ENCODE measurements at places on chromosomes 6 and 20.

GRCh38 chr6:130513770-130514169 is 148.0 kb downstream of the TMEM200A start:
- DNase-seq: no peak
- H3K27me3 ChIP-seq: no peaks in the 10 kb centered on the region
- H3K36me3 ChIP-seq: no peaks in the 10 kb centered on the region
- H3K4me3 ChIP-seq: no peak overlapping the region
- no peak overlapping the region for H3K27ac ChIP-seq

GRCh38 chr6:138529478-138529877 is 30.2 kb upstream of the NHSL1 start:
- H3K4me1 ChIP-seq: no peaks in the 10 kb centered on the region
- DNase-seq: no peak
- no peak overlapping the region for H3K27ac ChIP-seq
- no peak overlapping the region for H3K4me3 ChIP-seq
- no peaks in the 10 kb centered on the region for H3K27me3 ChIP-seq
- no peaks in the 10 kb centered on the region for H3K36me3 ChIP-seq

DNA sequence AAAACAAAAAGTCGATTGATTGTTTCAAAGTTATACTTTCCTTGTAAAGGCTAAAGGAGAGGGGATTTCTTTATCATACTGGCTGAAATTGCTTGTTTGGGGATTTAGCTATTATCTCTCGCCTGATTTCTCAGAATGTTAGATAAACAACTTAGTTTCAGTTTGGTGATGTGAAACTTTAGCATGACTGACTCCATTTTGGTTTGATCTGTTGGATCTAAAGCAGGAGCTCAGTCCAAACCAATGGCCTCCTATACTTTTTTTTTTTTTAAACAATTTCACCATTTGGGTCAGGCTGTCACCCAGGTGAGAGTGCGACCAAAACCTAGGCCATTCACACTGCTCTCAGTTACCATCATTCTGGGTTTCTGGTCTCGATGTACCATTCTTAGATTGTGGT is 45.4 kb upstream of the SLC16A10 start:
- no peaks in the 10 kb centered on the region for H3K36me3 ChIP-seq
- no peaks in the 10 kb centered on the region for H3K27me3 ChIP-seq
- DNase-seq: no peak
- H3K27ac ChIP-seq: no peak overlapping the region
- H3K4me1 ChIP-seq: no peaks in the 10 kb centered on the region

GRCh38 chr6:1162367-1163275 is 149.3 kb upstream of the FOXQ1 start:
- H3K27me3 ChIP-seq: no peaks in the 10 kb centered on the region
- H3K27ac ChIP-seq: no peak overlapping the region
- no peak overlapping the region for H3K4me3 ChIP-seq
- no peaks in the 10 kb centered on the region for H3K36me3 ChIP-seq
- no peaks in the 10 kb centered on the region for H3K4me1 ChIP-seq

- H3K27me3 ChIP-seq: no peaks in the 10 kb centered on the region
- no peaks in the 10 kb centered on the region for H3K4me1 ChIP-seq
- DNase-seq: no peak
These were observed 8.6 kb upstream of the SLC44A4 start for GRCh38 chr6:31887173-31888007.

GRCh38 chr6:90758741-90759140 is 171.9 kb upstream of the MAP3K7 start:
- no peaks in the 10 kb centered on the region for H3K27me3 ChIP-seq
- no peak overlapping the region for H3K27ac ChIP-seq
- H3K36me3 ChIP-seq: no peaks in the 10 kb centered on the region
- no peak for DNase-seq
- no peak overlapping the region for H3K4me3 ChIP-seq

GRCh38 chr6:13471184-13471583 is 16.2 kb downstream of the GFOD1 start:
- no peaks in the 10 kb centered on the region for H3K36me3 ChIP-seq
- no peak overlapping the region for H3K4me3 ChIP-seq
- no peaks in the 10 kb centered on the region for H3K27me3 ChIP-seq

- H3K4me1 ChIP-seq: peaks cover 9% of the 10 kb centered on the region
- no peak overlapping the region for H3K27ac ChIP-seq
- H3K36me3 ChIP-seq: no peaks in the 10 kb centered on the region
- DNase-seq: no peak
These were observed 50.4 kb downstream of the BLOC1S5 start for GRCh38 chr6:8013763-8014162.

DNA sequence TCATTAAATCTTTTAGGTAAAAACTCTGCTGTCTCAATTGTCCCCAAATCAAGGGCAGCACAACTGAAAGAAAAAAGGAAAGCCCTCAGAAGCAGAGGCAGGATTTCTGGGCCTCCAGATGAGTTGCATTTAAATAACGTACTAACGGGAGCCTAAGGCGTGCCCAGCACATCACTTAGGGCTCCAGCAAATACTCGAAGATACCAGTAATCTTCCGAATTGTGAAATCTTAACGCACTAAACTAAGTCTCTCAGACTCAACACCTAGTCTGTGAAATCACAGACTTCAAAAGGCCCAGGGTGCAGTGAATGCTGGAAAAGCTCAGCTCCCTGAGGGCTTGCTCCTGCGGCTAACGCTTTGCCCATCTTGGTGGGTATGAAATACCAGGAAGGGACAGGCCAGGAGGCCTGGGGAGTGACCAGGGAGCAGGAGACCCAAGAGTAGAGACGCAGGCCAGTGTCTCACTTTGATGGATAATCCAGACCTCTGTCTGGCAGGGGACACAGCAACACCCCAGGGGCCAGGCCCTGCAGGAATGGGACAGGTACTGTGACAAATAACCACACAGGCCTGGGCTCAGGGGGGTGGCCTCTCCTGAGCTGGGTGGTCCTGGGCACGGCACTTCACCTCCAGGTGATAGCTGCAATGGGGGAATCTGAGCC is 36.4 kb downstream of the RRBP1 start:
- no peaks in the 10 kb centered on the region for H3K36me3 ChIP-seq
- no peaks in the 10 kb centered on the region for H3K27me3 ChIP-seq

DNA sequence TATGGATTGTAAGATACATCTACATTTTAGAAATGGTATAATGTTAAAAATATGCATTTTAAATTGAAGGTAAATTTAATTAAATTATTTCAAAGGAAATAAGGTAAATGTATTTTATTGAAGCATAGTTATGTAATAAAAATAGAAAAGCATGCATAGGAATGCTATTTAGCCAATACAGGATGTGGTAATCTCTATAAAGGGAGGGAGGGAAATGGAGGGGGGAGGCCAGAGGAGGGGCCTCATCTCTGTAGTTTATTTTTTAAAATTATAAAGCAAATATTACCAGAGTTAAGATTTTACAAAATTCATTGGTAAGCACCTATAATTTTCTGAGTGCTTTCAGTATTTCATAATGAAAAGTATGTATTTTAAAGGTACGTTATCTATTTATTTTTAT is 27.2 kb downstream of the SLC16A10 start:
- H3K4me1 ChIP-seq: peaks cover 45% of the 10 kb centered on the region
- no peak overlapping the region for H3K4me3 ChIP-seq
- H3K36me3 ChIP-seq: no peaks in the 10 kb centered on the region
- DNase-seq: no peak

DNA sequence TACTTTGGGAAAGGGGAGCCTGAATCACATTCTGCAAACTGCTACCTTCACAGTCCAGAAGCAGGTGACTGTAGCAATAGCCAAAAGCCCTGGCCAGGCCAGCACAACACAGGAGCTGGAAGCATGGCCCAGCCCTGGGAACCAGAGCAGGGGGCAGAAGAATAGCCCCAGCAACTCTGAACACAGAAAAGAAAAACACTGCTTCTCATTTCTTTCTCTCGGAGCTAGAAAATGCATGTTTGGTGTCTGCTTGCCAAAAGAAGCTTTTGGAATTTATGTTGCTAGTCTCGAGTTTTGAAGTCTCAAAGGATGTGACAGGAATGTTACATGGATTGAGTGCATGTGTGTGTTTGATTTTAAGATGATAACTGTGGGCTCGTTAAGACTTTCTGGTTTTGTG is 79.8 kb upstream of the SCAF8 start:
- no peak for DNase-seq
- no peaks in the 10 kb centered on the region for H3K36me3 ChIP-seq
- peak overlapping the region; percentile 6 for H3K27ac ChIP-seq
- H3K27me3 ChIP-seq: no peaks in the 10 kb centered on the region
- no peaks in the 10 kb centered on the region for H3K4me1 ChIP-seq

- no peak for DNase-seq
- no peak overlapping the region for H3K4me3 ChIP-seq
- H3K27me3 ChIP-seq: no peaks in the 10 kb centered on the region
- no peaks in the 10 kb centered on the region for H3K4me1 ChIP-seq
These were observed 24.8 kb downstream of the NCOA5 start for GRCh38 chr20:46065006-46065405.

- DNase-seq: peak; percentile 71
- H3K4me3 ChIP-seq: no peak overlapping the region
- H3K36me3 ChIP-seq: no peaks in the 10 kb centered on the region
These were observed 17.4 kb downstream of the MYLK4 start for GRCh38 chr6:2733324-2733723.

- no peak for DNase-seq
- no peak overlapping the region for H3K4me3 ChIP-seq
- H3K36me3 ChIP-seq: no peaks in the 10 kb centered on the region
- no peaks in the 10 kb centered on the region for H3K4me1 ChIP-seq
These were observed 202.5 kb downstream of the ISM1 start for GRCh38 chr20:13423472-13424173.

GRCh38 chr6:40802481-40802880 is 215.3 kb upstream of the LRFN2 start:
- peaks cover 47% of the 10 kb centered on the region for H3K4me1 ChIP-seq
- H3K36me3 ChIP-seq: no peaks in the 10 kb centered on the region
- no peak for DNase-seq
- H3K27ac ChIP-seq: no peak overlapping the region
- H3K4me3 ChIP-seq: no peak overlapping the region
- no peaks in the 10 kb centered on the region for H3K27me3 ChIP-seq

DNA sequence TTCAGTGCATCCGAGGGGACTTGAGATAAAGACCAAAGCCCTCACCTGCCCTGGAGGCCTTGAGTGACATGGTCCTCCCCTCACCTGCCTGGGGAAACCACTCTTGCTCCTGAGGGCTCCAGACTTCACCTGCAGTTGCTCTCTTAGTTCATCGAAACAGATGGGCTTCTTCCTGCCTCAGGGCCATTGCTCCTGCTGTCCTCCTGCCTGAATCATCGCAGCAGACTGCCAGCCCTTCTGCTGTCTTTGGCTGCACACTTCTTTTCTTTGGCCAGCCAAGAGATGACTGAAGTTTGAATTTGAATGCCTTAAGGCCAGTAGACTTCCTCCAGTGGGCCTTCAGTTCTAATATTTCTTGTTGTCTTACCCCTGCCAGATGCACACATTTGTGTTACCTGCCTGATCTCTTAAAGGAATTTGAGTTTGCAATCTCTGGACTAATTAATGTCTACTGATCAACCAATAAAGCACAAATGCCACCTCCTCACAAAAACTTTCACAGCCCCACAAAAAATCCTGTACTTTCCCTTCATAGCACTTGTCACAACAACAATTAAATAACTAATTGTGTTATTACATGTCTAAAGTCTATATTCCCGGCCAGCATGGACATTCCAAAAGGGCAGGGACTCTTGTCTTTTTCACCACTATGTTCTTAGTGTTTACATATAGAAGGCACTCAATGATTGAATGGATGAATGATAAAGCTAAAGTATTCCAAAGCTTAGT is 56.7 kb upstream of the SGK1 start:
- DNase-seq: no peak
- H3K27ac ChIP-seq: no peak overlapping the region
- no peak overlapping the region for H3K4me3 ChIP-seq
- no peaks in the 10 kb centered on the region for H3K4me1 ChIP-seq

- peaks cover 81% of the 10 kb centered on the region for H3K4me1 ChIP-seq
- H3K4me3 ChIP-seq: no peak overlapping the region
- no peaks in the 10 kb centered on the region for H3K36me3 ChIP-seq
- H3K27ac ChIP-seq: no peak overlapping the region
- no peaks in the 10 kb centered on the region for H3K27me3 ChIP-seq
- no peak for DNase-seq
These were observed 10.2 kb downstream of the CHMP4B start for GRCh38 chr20:33821270-33821836.

DNA sequence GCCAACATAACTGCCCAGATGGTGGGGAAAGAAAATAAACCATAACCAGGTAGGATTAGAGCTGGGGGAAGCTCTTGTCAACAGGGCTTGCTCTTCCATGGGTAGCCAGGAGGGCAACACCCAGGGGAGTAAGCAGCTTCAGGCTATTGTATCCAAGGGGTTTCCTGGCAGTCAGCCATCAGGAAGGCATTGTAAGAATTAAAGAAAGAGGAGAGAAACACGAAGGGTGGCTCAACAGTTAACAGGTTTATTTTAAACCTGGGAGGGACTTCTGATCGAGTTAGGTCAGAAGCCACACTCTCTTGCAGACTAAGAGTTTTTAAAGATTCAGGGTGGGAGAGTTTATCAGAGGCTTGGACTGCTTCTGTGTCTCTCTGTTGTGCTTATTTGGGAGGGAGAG is 114.2 kb downstream of the QRSL1 start:
- no peak overlapping the region for H3K4me3 ChIP-seq
- H3K36me3 ChIP-seq: no peaks in the 10 kb centered on the region
- H3K27me3 ChIP-seq: no peaks in the 10 kb centered on the region
- H3K4me1 ChIP-seq: peaks cover 14% of the 10 kb centered on the region
- DNase-seq: no peak

DNA sequence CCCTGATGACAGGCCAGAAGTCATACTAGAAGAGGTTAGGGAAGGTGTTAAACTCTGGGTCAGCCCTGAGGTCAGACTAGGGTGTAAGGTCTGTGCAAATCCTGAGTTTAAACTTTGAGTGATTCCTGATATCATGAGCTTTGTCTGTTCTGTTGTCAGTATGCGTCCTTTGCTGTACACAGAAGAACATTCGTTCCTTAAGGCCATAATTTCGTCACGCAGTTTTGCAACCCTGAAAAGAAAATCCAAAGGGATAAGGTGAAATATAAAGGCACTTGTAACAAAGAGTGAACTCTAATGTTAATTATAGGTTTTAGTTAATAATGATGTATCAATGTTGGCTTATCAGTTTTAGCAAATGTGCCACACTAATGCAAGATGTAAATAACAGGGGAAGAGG is 2.3 kb downstream of the DST start:
- no peak overlapping the region for H3K27ac ChIP-seq
- H3K36me3 ChIP-seq: no peaks in the 10 kb centered on the region
- no peaks in the 10 kb centered on the region for H3K4me1 ChIP-seq
- H3K4me3 ChIP-seq: no peak overlapping the region

Measured in gastrocnemius medialis (tissue), 4 donors.